Activated gamma-delta T cell (primary cell): ENCODE measurements at places on chromosomes 12 and 14.

DNA sequence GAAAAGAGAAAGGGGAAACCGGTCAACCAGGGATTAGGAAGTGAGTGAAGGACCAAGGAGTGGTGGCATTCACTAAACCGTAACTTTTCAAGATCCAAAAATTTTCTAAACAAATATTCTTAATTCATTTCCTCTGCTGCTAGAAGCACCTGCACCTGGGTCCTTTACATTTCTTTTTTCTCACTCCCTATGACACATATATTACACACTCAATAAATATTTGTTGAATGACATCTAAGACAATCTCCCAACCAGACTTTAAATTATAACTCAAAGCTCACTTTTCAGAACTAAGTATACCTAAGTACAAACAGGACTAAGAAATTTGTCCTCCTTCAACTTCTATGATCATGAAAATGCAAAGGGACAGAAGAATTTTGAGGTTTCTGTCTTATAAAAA is 11.1 kb downstream of the TTC5 start:
- no peak for DNase-seq

GRCh38 chr12:20011200-20011599 is 357.1 kb upstream of the PDE3A start:
- DNase-seq, result no peak

- DNase-seq, result no peak
Measured at GRCh38 chr14:40240245-40240859, 808.1 kb upstream of the FBXO33 start.

DNA sequence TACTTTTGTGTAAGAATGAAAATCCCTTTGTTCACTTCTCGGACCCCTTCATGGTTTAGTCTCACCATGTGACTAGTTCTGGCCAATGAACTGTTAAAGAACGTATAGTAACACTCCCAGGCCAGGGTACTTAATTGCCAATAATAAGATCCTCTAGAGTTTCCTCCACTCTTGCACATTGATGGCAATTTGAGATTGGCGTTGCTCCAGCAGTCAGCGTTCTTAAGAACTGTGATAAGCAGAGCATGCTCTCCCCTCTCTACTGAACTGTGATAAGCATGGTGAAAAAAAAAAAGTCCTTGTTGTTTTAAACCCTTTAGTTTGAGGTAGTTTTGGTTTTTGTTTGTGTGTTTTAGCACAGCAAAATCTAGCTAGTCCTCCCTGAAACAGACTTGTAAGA is 854.5 kb downstream of the SLC6A15 start:
- DNase-seq, result no peak

- no peak for DNase-seq
Measured at GRCh38 chr14:96482986-96483385, 19.2 kb upstream of the PAPOLA start.

GRCh38 chr14:58733451-58734208 is 95.9 kb downstream of the DACT1 start:
- no peak for DNase-seq

DNA sequence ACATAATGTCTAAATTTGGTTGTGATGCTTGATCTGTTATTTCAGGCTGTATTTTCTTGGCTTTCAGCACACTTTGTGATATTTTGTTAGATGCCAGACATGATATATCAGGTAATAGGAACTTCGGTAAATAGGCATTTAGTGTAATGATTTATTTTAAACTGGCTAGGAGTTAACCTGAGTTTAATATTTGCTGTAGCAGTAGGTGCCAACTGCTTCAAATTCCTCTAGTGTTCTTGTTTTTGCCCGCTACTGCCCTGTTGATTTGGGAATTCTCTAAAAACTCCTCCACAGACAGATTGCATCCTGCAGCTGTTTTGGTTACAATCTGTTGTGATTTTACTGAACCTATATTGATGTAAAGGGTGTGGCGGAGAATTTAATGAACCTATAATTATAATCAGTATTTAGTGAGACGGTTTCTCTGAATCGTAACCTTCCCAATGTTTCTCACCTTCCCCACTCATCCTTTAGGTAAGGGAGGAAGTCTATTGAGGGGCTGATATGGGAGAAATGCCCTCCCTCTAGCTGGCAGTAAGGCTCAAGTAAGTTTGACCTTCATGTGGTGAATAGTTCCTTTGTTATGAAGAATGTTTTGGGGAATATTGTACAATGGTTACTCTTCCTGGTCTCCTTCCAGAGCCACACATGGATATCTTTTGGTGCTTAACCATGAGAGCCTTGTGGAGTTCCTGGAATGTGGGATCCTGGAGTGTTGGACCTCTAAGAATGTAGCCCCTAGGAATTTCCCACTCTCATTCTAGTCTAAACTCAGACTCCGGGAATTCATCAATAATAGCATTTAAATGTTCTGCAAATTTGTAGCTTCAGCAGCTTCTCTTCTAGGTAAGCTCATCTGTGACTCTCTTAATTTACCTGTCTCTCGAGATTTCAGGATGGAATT is 634.1 kb downstream of the FSCB start:
- no peak for DNase-seq

DNA sequence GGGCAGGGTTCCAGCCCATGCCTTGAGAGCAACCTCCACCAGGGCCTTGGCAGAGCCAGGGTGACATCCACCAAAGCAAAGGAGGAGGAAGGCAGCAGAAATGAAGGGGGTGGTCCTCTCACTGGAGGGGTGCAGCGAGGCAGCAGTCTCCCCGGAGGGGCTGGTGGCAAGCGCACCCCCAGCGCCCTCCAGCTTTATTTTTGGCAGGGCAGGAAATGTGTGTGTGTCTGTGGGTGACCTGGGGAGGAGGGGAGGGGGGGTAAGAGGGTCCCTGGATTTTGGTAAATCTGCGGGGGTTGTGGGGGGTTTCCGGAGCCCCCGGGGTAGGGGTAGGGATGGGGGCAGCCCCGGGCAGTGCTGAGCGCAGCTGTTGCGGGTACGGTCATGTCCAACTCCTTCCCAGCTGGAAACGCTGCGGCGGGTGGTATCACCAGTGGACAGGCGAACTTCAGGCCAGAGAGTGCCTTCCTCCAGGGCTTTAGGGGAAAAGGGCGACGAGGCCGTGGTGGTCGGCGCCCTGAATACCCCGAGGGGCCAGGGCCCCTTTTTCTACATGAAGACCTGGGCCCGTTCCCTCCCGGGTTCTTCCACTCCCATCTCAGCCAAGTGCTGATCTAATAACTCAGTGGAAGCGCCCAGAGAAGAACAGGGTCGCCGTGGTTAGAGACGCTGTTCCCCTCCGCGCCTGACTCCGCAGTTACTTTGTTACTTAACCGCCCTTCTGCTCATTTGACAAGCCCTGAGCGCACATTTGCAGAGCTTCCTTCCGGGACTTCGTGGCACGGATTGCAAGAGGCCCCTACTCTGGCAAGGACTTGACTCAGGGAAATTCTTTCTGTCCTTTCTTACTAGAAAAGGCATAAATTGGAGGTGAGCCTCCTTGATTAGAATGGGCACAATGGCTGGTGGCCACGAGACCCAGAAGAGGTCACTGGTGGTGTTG is 55.2 kb downstream of the FOS start:
- DNase-seq, result no peak

GRCh38 chr12:93668919-93669418 is 8.2 kb upstream of the CRADD start:
- DNase-seq, result no peak

- DNase-seq, result no peak
Measured at GRCh38 chr12:79921786-79922185, 13.1 kb downstream of the PPP1R12A start.

- DNase-seq, result no peak
Measured at GRCh38 chr12:24379861-24380521, 430.5 kb upstream of the SOX5 start.

DNA sequence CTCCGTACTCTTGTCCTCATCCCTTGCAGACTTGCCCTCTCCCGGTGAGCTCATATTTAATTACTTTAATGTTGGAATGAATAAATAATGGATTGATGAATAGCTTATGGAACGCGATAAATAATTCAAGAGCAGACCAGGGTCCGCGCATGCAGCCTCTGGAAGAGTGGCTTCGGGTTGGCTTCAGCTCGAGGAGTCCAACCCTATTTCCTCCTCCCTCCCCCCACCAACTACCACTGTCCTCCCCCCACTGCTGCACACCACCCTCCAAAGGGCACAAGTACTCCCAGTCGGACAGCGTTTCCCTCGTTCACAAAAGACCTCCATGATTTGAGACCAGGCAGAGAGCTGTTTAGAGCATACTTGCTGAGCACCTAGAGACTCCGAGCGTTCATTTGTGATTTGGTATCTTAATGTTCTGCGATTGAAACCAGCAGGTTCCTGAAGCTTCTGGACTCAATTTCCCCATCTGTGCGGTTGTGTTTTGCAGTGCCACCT is 647 bp upstream of the SIX1 start:
- DNase-seq, result no peak

DNA sequence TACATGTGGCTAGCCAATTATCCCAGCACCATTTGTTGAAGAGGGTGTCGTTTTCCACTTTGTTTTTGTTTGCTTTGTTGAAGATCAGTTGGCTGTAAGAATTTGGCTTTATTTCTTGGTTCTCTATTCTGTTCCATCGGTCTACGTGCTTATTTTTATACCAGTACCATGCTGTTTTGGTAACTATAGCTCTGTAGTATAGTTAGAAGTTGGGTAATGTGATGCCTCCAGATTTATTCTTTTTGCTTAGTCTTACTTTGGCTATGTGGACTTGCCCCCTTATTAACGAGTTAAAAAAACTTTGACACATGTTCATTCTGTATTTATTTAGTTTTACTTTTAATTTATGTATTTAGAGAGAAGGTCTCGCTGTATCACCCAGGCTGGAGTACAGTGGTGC is 120.4 kb downstream of the ADCK1 start:
- DNase-seq, result no peak

DNA sequence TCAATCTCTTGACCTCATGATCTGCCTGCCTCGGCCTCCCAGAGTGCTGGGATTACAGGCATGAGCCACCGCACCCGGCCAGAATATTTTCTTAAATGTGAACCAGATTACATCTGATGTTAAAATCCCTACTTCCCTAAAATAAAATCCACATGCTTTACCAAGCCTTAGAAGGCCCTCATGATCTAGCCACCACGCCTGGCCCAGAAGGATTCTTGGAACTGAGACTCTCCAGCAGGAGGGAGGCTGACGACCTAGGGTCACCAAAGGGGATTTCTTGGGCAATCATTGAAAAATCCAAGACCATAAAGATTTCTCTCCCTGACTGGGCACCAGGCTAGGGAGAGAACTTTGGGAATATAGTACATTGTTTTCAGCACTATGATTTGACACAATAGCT is 25.2 kb upstream of the RASSF3 start:
- DNase-seq, result no peak

DNA sequence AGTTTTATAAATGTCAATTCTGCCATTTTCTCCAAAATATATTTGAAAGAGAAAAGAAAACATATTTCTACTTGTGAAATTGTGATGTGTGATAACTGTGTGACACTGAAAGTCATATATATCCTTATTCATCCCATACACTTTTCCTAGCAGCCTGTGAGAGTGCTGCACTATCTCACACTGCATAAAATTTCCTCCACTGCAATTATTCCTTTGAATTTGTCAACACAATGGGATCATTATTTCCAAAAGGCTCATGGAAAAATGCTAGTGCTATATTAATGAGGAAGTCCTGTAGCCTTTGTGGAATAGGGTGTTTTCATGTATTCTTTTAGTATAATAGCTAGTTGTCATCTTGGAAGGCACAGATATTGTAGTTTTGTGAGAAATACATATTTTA is 504.1 kb downstream of the RPL10L start:
- no peak for DNase-seq
